ENCODE measurements at places on chromosomes 4 and X.
A peak's percentile ranks its signal among the peaks of the same experiment; 100 is the strongest.

GRCh38 chr4:122728856-122729255 is 3.6 kb upstream of the BBS12 start:
- no peak for DNase-seq

DNA sequence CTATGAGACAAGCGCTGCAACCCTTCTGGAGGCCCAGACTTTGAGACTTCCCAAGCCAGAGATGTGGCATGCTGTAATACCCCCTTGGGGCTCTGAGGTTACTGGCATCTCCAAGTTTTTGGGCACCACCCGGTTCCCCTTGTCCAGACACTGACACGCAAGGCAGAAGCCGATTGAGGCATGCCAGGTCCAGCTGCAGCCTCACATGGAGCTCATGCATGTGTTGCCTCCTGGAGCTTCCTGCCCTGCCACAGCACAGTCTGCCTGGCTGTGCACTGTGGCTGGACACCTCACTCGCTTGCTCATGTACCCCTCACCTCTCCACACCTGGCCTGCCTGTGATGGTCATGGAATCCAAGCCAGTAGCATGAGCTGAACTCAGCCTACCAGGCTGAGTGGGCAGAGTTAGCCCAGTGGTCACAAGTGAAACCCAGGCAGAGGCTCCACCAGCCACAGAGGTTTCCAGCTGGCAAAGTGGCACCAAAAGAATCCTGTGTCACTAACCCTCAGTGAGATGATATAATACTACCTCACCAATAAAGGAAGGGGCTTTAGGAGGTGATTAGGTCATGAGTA is 789.2 kb upstream of the INTU start:
- no peak for DNase-seq

- DNase-seq, result no peak
Observed at GRCh38 chr4:176789955-176790354, 2.8 kb downstream of the VEGFC start.

- DNase-seq, result peak; percentile 26
Observed at GRCh38 chrX:78024349-78025059, 55.1 kb upstream of the PGAM4 start.

DNA sequence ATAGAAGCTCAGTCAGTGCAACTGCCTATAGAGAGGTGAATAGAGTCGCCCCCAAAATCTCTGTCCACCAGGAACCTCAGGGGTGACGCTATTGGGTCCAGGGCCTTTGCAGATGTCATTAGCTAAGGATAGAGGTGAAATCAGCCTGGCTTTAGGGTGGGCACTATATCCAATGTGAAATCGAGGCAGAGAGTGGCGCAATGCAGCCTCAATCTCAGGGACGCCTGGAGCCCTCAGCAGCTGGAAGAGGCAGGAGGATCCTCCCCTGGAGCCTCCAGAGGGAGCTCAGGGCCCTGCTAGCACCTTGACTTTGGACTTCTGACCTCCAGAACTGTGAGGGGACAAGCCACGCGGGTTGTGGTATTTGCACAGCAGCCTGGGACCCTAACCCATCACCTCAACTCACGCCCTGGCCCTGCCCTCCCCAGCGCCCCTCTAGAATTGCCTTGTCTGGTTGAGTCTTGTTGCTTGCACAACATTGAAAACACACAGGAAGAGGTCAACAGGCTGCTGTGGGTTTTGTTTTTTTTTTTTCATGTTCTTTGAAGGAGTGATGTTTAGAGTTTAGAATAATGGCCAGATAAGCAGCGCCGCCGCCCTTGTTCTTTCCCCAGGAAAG is 89.4 kb upstream of the PSAPL1 start:
- no peak for DNase-seq

GRCh38 chrX:103789004-103789403 is 12.4 kb downstream of the PLP1 start:
- DNase-seq, result no peak

GRCh38 chr4:48558819-48559218 is 68.8 kb downstream of the ZAR1 start:
- no peak for DNase-seq

DNA sequence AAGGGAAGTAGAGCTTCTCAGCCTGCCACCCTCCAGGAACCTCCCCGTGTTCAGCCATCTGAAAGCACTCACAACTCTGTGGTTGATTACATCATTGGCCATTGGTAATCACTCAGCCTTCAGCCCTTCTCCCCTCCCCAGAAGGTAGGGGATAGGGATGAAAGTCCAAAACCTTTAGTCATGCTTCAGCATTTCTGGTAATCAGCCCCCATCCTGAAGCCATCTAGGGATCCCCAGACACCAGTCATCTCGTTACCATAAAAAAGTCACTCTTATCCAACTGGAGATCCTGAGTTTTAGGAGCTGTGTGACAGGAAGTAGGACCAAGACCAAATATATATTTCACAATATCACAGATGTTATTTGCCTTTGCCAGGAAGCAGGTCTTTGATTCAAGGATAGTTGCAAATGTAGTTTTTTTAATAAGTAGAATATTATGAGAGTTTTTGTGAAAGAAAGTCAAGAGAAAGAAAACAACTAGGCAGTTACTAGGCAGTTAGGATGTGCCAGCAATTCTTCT is 364.6 kb upstream of the NOCT start:
- no peak for DNase-seq

DNA sequence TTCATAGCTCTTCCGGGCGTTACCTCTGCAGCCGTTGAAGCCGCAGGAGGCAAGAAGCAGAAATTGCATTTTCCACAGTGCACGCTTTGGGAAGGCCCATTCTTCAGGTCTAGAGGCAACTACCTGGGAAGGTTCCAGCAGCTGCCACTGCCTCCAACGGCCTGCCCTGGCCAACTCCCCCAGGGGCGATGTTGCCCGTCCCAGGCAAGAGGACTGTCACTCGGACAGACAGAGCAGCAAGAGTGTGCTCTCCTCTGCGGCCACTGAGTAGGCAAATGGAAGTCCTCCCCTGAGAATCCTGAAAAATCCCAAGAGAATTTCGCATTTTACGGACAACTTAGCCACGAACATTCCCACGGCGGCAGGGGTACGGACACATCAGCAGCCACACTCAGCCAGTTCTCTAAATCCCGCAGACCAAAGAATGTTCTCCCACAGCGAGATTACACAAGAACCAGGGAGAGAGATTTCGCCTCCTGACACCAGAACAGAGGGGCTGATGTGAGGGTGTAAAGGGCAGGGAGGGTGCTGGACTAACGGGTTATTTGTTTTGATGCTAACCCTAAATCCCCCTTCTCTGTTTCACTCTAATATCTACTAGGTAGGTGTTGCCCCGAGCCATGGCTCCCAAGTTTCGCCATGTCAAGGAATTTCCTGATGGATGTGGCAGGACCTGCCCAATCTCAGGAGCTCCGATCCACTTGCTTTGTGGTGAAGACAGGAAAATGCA is 63.8 kb downstream of the SEPSECS start:
- DNase-seq, result no peak

GRCh38 chr4:154450966-154451365 is 40.6 kb downstream of the DCHS2 start:
- no peak for DNase-seq

- DNase-seq, result no peak
Observed at GRCh38 chr4:139913995-139914598, 239.9 kb downstream of the MAML3 start.

GRCh38 chrX:7389576-7389975 is 241.6 kb upstream of the PUDP start:
- DNase-seq, result no peak

DNA sequence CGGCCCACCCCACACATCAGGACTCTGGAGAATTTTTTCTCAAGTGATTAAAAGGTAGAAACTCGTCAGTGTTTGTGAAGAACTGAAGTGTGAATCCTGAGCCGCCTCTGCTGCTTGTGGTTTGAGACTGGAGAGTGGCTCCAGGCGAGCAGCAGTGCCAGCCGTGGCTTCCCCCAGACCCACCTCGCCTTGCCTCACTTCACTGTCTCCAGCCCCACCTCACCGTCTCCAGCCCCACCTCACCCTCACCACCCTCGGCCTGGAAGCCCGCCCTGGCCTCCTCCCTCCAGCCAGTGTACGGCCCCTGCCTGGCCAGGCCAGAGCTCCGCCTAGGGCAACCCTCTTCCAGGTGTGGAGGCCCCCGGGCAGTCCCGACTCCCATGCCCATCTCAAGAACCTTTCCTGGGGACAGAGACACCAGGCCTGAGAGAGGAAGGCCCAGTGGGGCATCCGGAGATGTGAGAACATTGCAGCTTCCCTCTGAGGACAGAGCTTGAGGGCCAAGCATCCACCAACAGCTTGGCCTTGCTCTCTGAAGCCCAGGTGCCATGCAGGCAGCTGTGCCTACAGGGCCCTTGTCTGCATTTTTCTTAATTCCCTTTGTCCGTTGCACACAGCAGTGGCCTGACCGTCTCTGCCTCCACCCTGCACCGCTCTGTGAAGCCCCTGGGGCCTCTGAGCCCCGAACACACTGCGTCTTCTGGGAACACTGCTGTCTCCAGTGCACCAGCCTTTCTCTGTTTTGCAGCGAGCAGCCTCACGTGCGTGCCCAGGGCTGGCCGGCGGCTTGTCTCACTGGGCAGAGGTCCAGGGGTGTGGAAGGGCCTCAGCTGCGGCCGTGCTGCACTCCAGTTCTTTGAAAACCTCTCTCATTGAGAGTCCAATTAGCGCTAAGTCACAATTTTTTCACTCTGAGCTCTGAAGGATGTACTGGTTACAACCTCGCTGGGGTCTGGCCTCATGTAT is 13.8 kb downstream of the SH3BP2 start:
- no peak for DNase-seq

GRCh38 chr4:101037938-101038413 is 309.4 kb downstream of the PPP3CA start:
- no peak for DNase-seq

DNA sequence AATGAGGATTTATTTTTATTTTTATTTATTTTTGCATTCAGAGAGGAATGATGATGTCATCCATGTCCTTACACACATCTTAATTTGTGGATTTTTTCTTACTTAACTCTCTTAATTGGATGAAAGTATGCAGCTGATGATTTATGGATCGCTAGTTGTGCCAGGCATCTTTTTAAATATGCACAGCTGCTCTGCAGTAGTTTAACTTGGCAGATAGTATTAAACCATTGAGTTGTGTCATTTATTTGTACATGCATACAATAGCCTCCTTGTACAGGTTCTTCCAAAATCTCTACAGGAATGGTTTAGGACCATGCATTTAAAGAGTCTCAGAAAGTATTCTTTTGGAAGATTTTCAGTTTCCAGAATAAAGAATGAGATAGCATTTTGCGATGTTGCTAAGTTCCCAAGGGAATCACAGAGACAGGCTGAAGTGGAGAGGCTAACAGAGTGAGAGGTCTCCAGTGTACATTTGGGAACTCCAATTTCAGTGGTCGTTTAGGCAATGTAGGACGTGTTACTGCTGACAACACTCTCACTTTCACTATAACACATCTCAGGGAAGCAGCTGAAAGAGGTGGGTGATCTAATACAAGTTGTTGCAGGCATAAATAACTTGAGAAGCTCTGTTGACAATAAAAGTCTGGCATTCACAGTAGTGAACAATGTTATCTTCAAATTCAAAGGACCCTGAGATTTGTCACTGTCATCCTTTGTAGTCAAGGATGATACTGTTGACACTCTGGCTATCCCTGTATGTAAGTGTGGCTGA is 49.9 kb upstream of the SCRG1 start:
- no peak for DNase-seq

GRCh38 chrX:17414839-17415238 is 39.8 kb downstream of the NHS start:
- no peak for DNase-seq

DNA sequence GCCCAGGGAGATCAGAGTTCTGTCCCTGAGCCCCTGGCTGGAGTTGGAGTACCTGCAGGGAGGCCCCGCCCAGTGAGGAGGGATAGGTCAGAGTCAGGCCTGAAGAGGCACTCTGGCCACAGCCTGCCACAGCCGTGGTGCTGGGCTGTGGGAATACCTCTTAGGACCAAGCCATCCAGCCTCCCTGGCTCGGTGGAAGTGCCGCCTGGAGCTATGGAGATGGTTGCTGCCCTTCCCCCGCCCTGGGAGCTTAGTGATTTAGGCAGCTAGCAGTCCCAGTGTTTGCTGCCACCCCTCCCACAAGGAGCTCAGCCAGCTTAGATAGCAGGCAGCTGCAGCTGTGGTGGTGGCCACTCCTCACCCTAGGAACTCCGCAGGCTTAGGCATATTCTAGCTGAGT is 446.3 kb upstream of the GNPDA2 start:
- no peak for DNase-seq

DNA sequence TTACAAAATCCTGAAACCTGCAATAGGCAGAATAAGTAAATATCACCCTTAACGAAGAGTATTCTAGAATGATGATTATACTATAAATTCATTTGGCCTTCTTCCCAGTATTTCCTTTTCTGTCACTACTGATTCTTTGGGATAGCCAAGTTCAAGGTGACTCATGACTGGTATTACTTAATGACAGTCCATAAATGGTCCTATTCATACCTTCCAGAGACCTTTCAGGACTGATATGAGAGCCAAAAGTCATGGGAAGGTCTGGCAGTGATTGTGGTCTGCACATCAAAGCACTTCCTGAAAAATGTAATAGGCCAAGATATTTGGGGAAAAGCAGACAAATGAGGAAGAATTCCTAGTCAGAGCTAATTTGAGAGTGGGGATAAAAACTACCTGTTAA is 239.6 kb upstream of the FAM47A start:
- DNase-seq, result no peak

DNA sequence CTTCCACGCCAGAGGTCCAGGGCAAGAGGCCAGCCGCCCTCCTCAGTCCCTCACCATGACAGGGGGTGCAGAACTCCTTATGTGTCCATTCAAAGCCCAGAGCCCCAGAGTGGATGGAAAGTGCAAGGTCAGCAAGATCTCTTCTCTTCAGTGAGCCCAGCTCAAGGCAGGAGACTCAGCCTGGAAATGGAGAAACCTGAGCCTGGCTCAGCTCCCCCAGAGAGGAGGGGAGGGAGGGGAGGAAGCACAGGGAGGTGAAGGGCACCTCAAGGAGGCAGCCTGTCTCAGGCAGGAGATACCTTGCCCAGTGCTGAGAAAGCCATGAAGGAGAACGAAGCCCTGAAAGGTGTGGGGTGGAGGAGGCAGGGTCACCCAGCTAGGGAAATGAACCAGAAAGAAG is 121.8 kb upstream of the PJA1 start:
- DNase-seq, result no peak

GRCh38 chrX:41198410-41198809 is 113.2 kb downstream of the USP9X start:
- DNase-seq, result no peak

DNA sequence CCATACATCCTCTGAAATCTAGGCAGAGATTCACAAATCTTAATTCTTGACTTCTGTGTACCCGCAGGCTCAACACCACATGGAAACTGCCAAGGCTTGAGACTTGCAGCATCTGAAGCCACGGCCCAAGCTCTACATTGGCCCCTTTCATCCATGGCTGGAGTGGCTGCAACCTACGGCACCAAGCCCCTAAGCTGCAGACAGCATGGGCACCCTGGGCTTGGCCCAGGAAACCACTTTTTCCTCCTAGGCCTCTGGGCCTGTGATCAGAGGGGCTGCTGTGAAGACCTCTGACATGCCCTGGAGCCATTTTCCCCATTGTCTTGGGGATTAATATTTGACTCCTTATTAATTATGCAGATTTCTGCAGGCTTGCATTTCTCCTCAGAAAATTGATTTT is 457.9 kb downstream of the GRIA2 start:
- DNase-seq, result no peak

DNA sequence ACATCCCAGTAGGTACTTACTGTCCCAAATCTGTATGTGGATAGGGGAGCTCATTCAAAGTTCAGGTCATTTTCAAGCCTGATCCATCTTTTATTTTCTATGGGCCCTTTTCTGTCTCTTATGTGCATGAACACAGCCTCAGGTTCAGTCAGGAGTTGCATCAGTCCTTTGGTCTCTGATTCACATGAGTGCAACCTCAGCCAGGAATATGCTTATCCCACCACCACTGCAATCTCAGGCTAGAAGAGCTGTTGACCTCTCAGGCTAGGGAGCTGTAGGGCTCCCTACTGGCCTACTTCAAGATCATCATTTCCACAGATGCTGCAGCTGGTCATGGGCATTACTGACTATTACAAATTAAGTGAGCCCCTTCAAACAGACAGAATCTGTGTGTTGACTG is 27.2 kb downstream of the AASDH start:
- no peak for DNase-seq
